Stimulated activated CD8-positive, alpha-beta memory T cell treated with anti-CD3 and anti-CD28 coated beads, Interleukin-15, amount 100 ng/mL, for 4 hours (primary cell): ENCODE measurements at places on chromosomes 6 and 20.

GRCh38 chr6:169858935-169859351, 107.5 kb downstream of the ERMARD start:
- no peak for DNase-seq

- no peak for DNase-seq
Measured at GRCh38 chr6:97361286-97361685, 78.3 kb upstream of the MMS22L start.

- no peak for DNase-seq
Measured at GRCh38 chr6:149157126-149157525, 160.4 kb upstream of the TAB2 start.

- no peak for DNase-seq
Measured at GRCh38 chr20:63344616-63345327, 16.4 kb downstream of the CHRNA4 start.

DNA sequence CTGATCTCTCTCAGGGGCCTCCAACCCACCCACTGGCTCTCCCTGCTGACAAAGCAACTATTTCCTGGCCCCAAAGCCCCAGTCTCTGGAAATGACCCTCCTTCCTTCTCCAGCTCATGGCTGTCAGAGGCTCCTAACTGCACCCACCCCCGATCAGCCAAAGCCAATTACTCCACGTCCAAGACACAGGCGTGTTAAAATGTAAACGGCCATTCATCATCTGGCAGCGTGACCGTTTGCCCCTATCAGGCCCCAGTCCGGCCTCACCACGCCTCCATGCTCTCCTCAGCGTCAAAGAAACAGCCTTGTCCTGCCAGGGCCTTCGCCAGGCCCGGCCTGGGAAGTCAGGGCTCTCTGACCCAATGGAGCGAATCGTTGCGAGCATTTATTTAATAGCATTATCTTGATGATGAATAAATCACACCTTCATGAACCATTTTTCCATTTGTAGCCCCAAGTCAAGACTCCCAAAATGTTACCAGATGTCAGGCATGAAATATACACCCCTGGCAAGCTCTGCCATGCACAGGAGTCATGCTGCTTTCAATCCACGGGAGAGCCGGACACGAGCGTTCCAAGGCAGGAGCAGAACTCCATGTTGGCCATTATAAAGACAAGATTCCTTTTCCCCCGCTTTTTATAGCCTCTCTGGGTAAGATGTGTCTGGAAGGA, 17.7 kb downstream of the RIPOR3 start:
- DNase-seq = no peak

GRCh38 chr6:131005439-131006016, 57.5 kb downstream of the EPB41L2 start:
- DNase-seq = no peak

DNA sequence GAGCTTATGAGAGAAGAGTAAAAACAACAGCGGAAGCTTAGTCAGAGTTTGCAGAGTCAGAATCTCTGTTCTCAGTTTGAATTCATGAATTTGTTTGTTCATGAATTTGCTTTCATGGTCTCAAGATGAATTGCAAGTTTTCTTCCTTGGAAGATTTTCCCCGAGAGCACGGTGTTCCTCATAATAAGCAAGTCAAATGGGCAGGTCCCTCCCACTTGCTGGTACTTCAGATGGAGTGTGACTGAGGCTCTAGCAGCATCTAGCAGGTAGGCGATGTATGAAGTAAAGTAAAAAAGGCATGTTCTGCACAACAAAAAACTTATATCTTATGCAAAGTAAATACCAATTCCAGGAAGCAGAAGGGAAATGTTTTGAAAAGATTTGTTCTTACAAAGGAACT, 15.5 kb upstream of the MLIP start:
- DNase-seq = no peak

DNA sequence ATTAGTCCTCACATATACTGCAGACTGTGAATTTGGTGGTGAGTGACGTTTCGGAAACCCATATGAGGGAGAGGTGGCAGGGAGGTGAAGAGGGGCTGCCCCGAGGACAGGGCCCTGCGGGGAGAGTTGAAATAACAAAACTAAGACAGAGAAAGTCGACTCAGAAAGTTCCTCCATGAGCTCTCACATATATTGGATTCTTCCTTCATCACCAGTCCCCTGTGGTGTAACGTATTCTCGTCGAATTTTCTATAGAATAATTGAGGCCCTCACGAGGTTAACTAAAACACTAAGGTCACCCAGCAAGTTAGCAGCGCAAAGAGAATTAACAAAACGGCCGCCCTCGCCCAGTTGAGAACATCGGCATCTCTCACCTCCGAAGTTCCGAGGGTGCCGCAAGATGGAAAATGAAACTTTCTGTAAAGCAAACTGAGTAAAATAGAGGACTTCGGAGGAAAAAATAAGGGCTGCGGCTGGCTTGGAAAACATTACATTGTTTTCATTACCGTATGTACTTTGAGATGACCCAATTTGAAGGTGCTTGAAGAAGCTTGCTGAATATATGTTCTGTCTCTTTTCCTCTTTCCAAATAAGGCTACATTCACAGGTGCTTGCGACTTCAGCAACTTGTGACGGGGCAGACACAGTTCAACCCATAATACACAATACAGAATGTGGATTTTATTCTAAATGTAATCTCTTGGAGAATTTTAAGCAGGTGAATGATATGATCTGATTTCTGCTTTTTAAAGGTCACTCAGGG, 490.9 kb upstream of the JARID2 start:
- DNase-seq = no peak

DNA sequence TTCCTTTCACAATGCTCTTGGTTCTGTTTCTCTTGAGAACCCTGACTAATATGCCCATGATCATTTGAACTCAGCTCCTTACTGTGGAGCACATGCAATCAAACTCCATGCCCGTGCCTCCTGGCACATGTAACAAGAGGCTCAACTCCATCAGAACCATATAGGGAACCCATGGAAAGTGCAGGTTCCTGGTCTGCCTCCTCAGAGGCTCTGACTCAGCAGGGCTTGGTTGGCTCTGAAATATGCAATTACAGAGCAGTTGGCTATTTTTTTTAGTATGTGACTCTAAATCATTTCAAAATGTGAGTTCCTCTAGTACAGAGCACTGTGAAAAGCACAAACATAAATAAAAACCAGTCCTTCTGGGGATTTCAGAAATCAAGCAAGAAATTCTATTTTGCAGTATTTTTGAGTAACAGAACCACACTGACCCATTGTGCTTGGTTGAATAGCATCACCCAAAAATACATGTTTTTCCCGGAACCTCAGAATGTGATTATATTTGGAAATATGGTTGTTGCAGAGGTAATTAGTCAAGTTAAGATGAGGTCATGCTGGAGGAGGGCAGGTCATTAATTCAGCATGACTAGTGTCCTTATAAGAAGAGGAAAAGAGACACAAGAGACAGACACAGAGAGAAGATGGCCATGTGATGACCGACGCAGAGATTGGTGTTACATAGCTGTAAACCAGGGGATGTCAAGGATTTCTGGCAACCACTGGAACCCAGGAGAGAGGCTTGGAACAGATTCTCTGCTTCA, 13.2 kb upstream of the MAP3K4 start:
- no peak for DNase-seq

GRCh38 chr6:85406641-85407075, 43.2 kb upstream of the NT5E start:
- no peak for DNase-seq
